ENCODE measurements at places on chromosomes 16 and 17.

DNA sequence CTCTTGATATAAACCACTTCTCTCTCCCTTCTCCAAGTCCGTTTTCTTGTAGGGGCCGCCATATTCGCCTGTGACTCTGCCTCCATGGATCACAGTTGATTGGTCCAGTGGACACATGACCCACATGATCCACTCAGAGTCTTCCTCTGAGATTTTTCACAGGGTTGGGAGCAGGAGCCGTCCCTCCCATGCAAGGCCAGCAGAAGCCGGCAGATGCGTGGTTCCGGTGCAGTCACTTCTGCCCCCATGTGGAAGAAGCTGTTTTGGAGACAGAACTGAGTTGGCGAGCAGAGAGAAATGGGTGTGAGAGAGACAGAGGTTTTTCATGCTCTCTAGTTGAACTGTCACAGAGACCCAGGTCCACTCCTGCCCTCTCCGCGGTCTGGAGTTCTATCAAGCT lies 83.3 kb downstream of the C16orf95 start:
- DNase-seq = no peak

GRCh38 chr16:29653471-29653870 lies 9.6 kb upstream of the SPN start:
- no peak for DNase-seq

- DNase-seq = no peak
Measured at GRCh38 chr16:48024042-48024441, 131.8 kb downstream of the ABCC12 start.

DNA sequence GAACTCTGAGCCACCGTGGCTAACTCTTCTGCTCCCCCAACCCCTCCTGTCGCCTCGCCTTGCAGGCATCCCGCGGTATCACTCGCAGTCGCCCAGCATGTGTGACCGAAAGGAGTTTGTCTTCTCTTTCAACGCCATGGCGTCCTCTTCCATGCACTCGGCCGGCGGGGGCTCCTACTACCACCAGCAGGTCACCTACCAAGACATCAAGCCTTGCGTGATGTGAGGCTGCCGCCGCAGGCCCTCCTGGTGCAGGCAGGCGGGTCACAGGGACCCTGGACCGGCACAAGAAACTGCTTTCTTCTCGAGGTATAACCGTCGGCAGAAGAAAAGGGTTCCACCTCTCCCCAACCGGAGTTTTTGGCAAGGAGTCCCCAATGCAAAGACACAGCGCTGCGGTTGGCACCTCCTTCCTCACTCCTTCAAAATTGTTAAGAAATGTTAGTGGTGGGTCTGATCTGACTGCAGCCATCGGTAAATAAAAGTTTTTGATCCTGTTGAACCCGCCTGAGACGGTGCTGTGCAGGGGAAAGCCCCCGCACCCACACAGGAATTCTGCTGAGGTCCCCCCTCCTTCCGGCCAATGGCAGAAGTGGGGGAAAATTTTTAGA lies 2.6 kb downstream of the FOXF1 start:
- DNase-seq = no peak

- DNase-seq = no peak
Measured at GRCh38 chr17:66264696-66265095, 35.5 kb upstream of the APOH start.

DNA sequence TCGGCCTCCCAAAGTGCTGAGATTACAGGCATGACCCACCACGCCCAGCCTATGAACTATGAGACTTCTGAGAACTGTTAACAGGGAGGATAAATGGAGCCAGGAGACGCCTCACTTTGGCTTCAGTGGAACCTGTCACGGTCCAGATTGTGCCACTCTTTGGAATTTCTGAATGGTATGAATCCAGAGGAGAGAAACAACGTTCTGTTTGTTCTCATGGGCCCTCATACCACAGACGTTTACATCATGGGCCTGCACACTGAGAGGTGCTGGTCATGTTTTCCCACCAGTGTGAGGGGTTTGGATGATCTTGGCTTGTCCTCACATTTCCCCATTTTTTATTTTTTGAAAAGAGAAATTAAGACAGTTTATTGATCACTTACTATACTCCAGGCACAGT lies 90.3 kb downstream of the YPEL2 start:
- DNase-seq = no peak

DNA sequence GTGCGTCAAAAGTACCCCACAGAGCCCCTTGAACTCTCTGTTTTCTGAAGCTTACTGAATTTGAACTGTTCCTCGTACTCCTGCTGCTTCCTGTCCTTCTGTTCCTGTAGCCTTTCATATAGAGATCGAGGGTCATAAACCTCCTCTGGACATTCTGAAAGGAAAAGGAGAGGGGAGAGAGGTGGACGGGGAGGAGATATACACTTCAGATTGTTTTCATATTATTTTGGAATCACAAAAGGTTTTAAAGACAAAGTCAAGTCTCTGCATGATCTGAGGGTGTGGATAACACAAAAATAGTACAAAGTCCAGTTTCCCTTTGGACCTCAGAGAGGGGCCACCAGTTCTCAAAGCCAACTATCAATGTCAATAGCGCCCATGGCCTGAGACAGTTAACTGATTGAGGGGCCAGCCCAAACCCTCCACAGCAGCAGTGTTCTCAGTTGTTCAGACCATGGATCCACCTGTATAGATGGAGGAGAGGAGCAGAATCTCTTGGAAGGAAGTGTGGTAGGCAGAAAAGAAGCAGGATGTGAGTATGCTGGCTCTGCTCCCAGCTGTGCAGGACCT lies 13.0 kb downstream of the PSME3IP1 start:
- no peak for DNase-seq

DNA sequence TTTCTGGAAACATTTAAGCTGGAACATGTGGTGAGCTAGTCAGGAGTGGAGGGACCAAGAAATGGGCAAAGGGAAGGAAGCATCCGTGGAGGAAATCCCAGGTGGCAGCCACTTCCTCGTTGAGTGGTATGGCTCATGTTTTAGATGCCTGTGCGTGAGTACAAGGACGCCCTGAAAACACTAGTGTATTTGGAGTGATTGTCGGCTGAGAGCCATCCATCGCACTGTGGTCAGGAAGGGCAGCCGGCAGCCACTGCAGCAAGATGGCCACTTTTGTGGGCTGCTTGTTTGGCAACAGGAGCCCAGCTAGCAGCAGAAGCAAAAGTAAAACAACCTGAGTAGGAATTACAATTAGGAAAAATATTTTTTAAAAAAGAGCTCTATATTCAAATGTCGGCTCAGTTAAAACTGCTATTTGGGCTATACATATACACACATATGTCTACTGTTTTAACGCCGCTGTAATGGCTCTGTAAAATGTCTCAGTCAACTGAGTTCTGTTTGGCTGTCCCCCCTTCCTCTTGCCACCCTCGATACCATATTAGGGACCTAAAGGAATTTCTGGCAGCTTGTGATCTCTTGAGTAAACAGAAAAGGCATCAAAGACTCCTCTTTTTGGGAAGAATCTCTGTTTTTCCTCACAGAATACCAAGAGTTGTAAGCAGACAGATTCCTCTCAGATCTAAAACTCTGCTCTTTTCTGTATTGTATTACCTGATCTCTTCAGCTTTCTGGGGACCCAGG lies 39.2 kb downstream of the BRD7 start:
- DNase-seq = no peak

GRCh38 chr17:13537167-13537731 lies 64.5 kb downstream of the HS3ST3A1 start:
- DNase-seq = no peak

- no peak for DNase-seq
Measured at GRCh38 chr16:14015033-14015432, 56.1 kb upstream of the MRTFB start.

DNA sequence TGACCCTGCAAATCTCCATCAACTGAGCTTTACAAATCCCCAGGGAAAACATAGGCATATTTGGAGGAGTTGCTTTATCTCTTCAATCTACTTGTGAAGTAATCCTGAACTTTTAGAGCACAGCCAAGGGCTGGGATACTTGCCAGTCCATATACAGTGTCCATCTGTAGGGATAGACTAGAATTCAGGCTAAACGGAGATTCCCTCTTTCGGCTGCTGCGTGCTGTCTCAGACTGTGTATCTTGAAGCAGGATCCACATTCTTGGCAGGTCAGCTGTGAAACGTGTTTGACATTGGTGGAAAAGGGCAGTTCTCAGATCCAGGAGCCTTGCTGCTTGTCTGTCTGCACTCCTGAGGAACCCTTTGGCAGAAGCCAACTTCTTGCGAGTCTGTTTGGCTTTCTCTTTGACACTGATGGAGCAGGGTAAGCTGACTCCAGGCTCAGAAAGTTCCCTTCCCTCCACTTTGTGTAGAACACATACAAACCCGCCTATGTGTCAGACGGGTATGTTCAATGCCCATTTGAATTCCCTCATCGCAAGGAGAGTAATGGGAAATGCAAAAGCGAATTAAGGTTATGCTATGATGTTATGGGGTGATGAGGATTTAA lies 221.8 kb downstream of the MAP2K4 start:
- DNase-seq = no peak

DNA sequence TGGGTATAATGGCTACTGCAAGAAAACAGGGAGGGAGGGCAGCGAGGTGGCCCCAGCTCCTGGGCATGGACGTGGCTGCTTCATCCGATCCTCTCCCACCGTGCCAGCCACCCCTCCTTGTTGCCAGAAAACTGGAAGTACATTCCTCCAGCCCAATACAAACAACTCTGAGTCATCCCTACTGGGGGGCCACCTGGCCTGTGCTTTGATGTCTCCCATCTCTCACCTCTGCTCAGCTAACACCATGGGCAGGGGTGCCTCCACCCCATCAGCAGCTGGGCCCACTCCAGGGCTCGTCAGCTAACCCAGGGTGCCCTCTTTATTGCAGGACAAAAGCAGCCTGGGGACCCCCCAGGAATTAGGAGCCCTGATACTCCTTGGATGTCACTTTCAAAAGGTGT lies 2.0 kb downstream of the RHBDF2 start:
- DNase-seq = no peak

GRCh38 chr17:60947100-60947499 lies 269.4 kb downstream of the BCAS3 start:
- DNase-seq = no peak

- DNase-seq = no peak
Measured at GRCh38 chr17:73743518-73744201, 99.4 kb upstream of the SDK2 start.
